Keratinocyte (primary cell): ENCODE measurements at places on chromosomes 3 and 15. TPM values are rescaled to one million over a fixed set of nuclear protein-coding genes. Genes with fewer than 3 reads are reported as not detected.
A peak's percentile ranks its signal among the peaks of the same experiment; 100 is the strongest.

DNA sequence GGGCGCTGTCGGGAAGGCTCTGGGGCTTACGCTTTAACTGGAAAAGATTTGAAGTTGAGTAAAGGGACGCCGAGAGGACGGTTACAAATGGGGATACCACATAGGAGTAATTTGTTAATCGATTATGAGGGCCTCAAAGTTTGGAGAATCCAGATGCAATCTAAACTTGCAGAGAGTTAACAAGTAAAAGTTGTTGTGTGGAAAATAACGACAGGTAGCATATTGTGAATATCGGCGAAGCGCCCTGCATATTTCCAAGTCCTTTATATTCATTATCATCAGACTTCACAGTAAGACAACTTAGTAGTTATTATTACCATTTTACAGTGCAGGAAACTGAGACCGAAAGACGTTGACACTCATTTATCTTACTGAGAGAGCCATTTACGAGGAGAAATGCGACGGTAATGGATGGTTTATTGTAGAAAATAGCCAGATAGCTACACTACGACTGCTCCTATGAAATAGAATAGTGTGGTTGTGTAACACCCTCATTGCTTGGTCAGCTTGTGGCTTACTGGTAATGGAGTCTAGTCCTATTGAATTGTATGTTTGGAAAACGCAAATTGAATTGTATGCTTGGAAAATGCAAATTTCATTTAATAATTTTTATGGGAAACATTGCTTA is 700 bp downstream of the MKRN2 start:
- peak overlapping the region; percentile 91 for H3K4me3 ChIP-seq
- peaks cover 19% of the 10 kb centered on the region for H3K4me1 ChIP-seq
- DNase-seq = no peak
- H3K27ac ChIP-seq = peak overlapping the region; percentile 87

DNA sequence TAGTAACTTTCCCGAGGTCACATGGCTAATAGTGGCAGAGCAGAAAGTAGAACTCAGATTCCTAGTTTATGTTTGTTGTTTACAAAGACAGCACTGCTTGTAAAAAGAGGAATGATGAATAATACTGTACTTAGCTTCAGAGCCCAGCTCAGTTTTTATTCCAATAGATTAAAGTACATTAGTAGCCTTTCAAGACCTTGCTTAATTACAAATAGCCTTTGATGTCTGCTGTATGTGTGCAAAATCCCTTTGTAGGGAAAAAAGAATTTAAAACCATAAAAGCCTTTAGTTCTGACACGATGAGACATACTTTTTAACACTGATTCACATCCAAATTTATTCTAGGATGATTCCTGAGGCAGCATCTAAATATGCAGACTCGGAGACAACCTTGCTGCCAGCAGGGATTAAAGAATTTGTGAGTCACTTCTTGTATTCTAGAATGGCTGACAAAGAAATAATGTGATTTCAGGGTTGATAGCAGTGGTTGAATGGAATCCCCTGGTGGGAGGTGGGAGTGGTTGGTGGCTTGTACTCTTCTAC is 324.2 kb upstream of the TGFBR2 start:
- peak overlapping the region; percentile 13 for H3K4me3 ChIP-seq
- H3K4me1 ChIP-seq = peaks cover 33% of the 10 kb centered on the region
- no peaks in the 10 kb centered on the region for H3K27me3 ChIP-seq
- no peak for DNase-seq
- H3K36me3 ChIP-seq = no peaks in the 10 kb centered on the region

GRCh38 chr3:24614359-24614758 is 119.7 kb upstream of the THRB start:
- no peak overlapping the region for H3K27ac ChIP-seq
- no peak overlapping the region for H3K4me3 ChIP-seq
- no peaks in the 10 kb centered on the region for H3K36me3 ChIP-seq
- no peaks in the 10 kb centered on the region for H3K27me3 ChIP-seq
- DNase-seq = no peak

DNA sequence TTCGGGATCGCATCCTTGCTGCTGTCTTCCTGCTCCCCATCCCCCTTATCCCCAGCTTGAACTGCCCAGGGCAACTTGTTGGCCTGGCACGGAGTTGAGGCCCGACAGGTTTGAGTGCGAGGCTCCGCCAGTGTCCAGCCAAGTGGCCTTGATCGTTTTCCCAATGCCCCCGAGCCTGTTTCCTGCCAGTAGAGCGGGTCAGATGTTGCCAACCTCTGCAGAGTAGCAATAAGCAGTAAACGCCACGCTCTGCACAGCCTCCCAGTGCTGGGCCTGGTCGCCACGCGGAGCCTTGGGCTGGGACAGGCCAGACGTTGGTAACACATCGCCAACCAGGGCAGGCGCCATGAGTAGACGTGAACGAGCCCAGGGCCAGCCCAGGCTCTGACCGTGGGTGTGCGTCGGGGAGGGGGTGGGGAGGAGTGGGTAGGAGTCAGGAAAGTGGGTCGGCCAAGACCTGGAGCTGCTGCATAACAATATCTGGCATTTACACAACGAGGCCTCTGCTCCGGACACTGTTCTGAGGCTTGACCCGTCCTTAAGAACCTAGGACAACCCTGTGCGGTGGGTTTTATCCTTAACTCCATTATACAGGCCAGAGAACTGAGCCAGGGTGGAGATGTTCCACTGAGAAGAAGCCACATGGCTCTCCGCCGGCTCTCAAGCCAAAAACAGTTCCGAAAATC is 444 bp upstream of the ABHD14A start:
- no peaks in the 10 kb centered on the region for H3K36me3 ChIP-seq
- no peak for DNase-seq
- peak overlapping the region; percentile 78 for H3K27ac ChIP-seq
- peaks cover 46% of the 10 kb centered on the region for H3K4me1 ChIP-seq

DNA sequence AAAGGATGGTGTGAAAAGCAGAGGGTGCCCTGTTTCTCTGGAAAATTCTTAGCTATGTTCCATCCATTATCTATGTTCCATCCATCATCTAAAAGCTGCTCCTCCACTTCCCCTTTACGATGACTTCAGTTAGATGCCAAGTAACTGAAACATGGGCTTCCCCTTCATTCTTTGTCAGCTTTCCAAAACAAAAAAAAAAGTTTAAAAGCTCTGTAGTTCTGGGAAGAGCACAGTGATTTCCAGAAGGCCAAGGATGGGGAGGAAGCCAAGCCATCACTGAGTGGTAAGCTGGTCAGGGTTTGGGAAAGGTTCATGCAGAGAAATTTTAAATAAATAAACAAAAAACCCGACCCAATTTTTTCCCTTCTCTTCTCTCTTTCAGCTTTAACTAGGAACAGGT is 111.5 kb downstream of the CFAP44 start:
- no peak overlapping the region for H3K4me3 ChIP-seq
- no peak for DNase-seq
- H3K36me3 ChIP-seq = no peaks in the 10 kb centered on the region
- H3K4me1 ChIP-seq = no peaks in the 10 kb centered on the region
- no peaks in the 10 kb centered on the region for H3K27me3 ChIP-seq
- H3K27ac ChIP-seq = no peak overlapping the region

Gene SI
- polyA plus RNA-seq = not detected in 3 replicates

DNA sequence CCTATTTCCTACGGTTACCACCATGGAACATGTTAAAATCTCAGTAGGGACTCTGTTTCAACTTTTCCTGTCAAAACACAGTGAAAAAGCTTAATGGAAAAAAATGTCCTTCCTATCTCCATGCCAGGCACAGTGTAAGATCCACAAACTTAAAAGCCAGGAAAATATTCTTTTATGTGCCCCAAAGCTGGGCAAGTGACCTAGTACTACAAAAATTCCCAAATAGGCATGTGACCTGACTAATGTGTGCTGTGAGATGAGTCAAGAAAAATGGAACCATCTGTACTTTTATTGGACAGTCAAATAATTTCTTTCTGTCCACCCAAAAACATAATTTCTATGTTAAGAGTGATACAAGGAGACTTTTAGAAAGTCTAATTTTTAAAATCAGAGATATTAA is 406.0 kb downstream of the ZBTB20 start:
- no peaks in the 10 kb centered on the region for H3K36me3 ChIP-seq
- H3K27me3 ChIP-seq = no peaks in the 10 kb centered on the region
- no peaks in the 10 kb centered on the region for H3K4me1 ChIP-seq
- H3K4me3 ChIP-seq = no peak overlapping the region
- DNase-seq = no peak

Gene ZNF619
- 2.3 to 3.4 TPM (median 3.1 TPM) in 3 replicates for polyA plus RNA-seq

DNA sequence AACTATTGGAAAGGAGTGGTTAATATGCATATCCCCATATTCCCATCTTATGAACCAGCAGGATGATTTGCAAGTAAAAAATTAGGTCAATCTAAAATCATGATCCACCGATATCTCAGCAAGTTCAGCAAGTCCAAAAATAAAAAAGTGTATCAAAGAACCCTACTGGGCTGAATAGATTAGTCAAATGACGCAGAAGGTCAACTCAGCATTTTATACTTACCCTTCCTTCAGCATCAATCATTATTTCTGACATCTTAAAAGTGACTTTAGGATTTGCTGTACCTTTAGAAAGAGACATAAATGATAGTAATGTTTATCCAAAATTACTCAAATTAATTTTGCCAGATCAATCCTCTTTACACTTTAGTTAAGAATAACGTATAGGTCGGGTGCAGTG is 32.6 kb downstream of the DPP8 start:
- H3K36me3 ChIP-seq = peaks cover 16% of the 10 kb centered on the region
- H3K4me3 ChIP-seq = no peak overlapping the region
- DNase-seq = no peak
- no peaks in the 10 kb centered on the region for H3K4me1 ChIP-seq
- H3K27ac ChIP-seq = no peak overlapping the region

Gene PARP15
- polyA plus RNA-seq = 0.25 to 0.33 TPM (median 0.33 TPM) in 3 replicates

- no peaks in the 10 kb centered on the region for H3K36me3 ChIP-seq
- H3K27ac ChIP-seq = no peak overlapping the region
- no peak for DNase-seq
- H3K27me3 ChIP-seq = no peaks in the 10 kb centered on the region
- H3K4me1 ChIP-seq = no peaks in the 10 kb centered on the region
Observed at GRCh38 chr3:110487840-110488239, 583.8 kb upstream of the NECTIN3 start.

Gene C3orf70
- 0.01 TPM in 1 of 3 replicates, not detected in the others for polyA plus RNA-seq
